ENCODE measurements at places on chromosomes 4 and X. TPM values are rescaled to one million over a fixed set of nuclear protein-coding genes. Genes with fewer than 3 reads are reported as not detected.

- no peaks in the 10 kb centered on the region for H3K4me1 ChIP-seq
- no peak for DNase-seq
- no peak overlapping the region for H3K4me3 ChIP-seq
- H3K27me3 ChIP-seq: no peaks in the 10 kb centered on the region
These were observed 1986.7 kb downstream of the PCDH7 start for GRCh38 chr4:32706893-32707292.

- no peaks in the 10 kb centered on the region for H3K4me1 ChIP-seq
- H3K4me3 ChIP-seq: no peak overlapping the region
- no peak overlapping the region for H3K27ac ChIP-seq
- no peaks in the 10 kb centered on the region for H3K27me3 ChIP-seq
- no peaks in the 10 kb centered on the region for H3K36me3 ChIP-seq
- no peak for DNase-seq
These were observed 27.6 kb downstream of the HTRA3 start for GRCh38 chr4:8297141-8297601.

DNA sequence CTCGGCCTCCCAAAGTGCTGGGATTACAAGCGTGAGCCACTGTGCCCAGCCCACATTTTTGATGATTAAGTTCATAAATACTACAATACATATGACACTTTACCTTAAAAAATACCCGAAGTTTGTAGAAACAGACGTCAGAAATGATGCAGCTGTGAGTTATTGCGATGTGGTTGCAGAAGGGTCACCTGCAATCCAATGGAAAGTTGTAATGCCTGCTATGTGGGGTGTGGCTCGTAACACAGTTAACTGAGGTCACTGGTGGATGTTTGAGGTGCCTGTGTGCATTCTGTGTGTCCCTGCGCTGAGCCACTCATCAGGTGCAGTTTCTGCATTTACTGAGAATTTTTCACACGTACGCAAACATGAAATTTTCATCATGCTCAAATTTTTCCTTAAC is 64.1 kb downstream of the ANXA5 start:
- H3K4me1 ChIP-seq: no peaks in the 10 kb centered on the region
- no peaks in the 10 kb centered on the region for H3K36me3 ChIP-seq
- no peak overlapping the region for H3K27ac ChIP-seq
- no peak overlapping the region for H3K4me3 ChIP-seq
- no peaks in the 10 kb centered on the region for H3K27me3 ChIP-seq

DNA sequence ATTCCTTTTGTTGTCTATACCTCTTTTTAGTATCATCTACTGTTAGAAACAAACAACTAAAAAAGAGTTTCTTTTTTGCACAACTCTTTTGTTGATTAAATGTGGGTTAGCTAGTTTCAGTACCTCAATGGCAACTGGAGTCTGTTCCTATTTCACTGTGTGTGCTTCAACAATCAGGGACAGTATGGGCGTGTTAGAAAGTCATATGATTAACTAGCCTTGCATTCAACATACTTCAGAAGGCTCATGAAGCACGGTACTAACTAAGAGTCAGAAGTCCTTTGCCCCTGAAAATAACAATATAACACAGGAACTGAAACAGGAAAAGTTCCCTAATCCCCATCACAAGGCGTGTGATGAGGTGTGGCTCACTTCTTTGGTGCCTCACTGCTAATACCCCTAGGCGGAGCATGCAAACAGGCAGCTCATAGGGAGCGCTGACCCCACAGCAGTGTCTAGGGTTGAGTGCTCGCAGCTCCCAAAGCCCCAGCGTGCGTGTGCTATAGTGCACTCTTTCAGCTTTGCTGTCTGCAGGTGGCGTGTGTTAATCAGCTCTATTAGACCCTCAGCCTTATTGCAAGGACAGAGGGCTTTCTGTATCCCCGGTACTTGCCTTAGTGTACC is 203.1 kb upstream of the NDST3 start:
- no peak overlapping the region for H3K27ac ChIP-seq
- no peak for DNase-seq
- no peak overlapping the region for H3K4me3 ChIP-seq
- no peaks in the 10 kb centered on the region for H3K27me3 ChIP-seq
- no peaks in the 10 kb centered on the region for H3K36me3 ChIP-seq

ARR3 gene
- total RNA-seq: not detected

SHROOM3 gene
- total RNA-seq: not detected

CYLC1 gene
- total RNA-seq: not detected

NALF2 gene
- 0.42 TPM for total RNA-seq
